ENCODE measurements at places on chromosomes 12 and 14. TPM values are rescaled to one million over a fixed set of nuclear protein-coding genes. Genes with fewer than 3 reads are reported as not detected.

GRCh38 chr12:44875954-44876543 is at the start of gene NELL2:
Gene NELL2, minus strand, starts transcription at chr12:44876315. Its CDS starts 446 bp downstream, at chr12:44875869.
- DNase-seq = peak; percentile 91

The STAC3 gene
- total RNA-seq = 0.14 TPM

DNA sequence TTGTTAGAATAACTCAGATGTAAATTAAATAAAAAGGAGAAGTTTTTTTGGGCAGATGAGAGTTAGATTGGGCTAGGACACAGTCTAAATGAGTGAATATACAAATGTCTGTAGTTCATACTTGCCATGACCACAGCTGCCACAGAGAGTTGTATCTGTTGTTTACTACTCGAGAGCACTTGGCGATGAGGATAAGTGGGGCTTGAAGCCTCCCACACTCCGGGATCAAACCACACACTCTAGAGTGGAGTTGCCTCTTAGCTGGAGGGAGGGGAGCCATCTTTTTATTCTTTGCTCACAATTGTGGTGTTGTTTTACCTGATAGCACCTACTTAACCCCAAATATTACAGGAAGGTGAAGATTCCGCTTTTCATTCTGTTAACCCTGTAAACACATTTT is 27.5 kb downstream of the BEST3 start:
- DNase-seq = no peak

The ENDOU gene
- total RNA-seq = 1.9 TPM

DNA sequence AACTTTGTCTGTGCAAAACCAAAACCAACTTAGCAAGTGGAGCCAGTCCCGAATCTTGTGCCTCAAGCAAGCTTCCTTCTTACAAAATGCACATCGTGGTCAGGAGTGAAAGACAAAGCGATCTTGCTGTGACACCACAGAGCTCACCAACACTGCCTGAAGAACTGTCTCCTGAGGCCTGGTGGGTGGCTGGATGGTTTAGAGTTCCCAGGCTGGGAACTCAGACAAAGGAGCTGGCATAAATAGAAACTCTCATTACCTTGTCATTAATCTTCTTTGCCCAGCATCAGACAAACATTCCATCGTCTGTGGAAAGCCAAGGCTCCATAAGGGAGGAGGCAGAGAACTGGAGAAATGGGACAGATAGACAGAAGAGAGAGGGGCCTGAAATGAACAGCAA is 144.8 kb downstream of the KCNA5 start:
- DNase-seq = no peak

DNA sequence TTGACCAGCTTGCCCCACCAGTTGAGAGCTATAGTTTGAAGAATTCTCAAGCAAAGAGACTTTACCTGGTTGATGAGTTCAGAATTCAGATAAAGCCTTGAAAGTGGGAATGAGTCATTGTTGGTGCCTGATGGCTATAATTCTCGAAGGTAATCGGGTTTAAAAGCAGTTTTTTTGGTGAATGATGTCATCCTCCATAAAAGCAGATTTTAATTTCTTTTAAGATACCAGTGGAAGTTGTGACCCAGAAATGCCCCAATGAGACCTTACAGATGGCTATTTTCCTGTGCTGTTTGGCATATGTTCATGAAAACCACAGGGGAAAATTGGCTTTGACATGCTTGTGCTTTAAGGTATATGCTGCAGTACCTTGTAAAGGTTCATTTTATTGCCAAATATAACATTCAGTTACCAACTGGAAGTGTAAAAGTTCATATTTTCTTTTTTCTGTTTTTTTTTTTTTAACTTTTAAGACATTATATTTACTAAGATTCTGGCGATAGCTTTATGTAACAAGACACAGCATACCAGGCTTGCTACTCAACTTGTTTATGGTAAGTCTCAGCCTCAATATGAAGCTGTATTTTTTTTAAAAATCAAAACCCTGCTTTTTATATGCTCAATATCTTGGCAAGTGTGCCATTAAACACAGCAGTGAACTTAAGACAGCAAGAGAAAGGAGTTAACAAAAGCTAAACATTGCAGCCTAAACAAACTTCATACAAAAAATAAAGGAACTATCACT is 119.3 kb downstream of the LMNTD1 start:
- DNase-seq = no peak

DNA sequence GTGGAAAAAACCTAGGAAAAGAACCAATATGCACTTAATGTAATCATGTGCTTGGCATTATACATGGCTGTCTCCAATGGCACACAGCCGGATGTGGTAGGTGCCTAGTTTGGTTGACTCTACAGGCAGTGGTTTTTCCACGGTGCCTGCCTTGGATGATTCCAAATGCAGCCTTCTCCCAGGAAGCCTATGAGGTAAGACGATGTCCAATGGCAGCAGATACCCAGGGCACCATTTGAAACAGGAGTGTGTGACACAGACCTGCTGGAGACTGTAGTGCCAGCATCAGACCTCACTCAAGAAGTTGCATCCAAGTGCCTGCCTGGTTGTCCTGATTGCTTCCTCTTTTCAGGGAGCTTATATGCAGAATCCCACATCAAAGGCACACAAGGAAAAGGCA is 88.0 kb upstream of the VASH1 start:
- DNase-seq = no peak

- DNase-seq = no peak
Observed at GRCh38 chr14:55600784-55601561, 21.0 kb downstream of the KTN1 start.

- DNase-seq = no peak
Observed at GRCh38 chr12:88578276-88579160, 1.8 kb downstream of the KITLG start.

The RFX4 gene
- not detected for total RNA-seq

The SETD3 gene
- total RNA-seq = 43.7 TPM

- DNase-seq = peak; percentile 40
Observed at GRCh38 chr12:124744659-124745464, 118.8 kb downstream of the SCARB1 start.

The GARIN6 gene
- total RNA-seq = not detected

The IGFBP6 gene
- total RNA-seq = 50.2 TPM

The OTUB2 gene
- 1.5 TPM for total RNA-seq

DNA sequence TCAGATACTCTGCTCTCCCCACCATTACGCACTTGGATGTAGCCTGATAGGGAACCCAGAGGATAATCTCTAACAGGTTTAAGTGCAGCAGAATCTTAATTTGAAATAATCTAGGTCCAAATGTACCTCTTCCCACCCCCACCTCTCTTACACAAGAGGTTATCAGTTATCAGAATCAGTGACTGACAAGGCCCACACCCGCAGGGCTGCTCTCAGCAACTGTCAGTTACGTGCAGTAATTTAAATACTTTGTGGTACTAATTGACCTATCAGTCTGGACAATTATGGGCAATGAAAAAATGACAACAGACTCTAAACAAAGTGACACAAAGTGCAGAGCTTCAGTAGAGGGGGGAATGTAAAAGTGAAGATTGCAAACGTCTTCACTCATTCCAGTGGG is 74.0 kb downstream of the CLIP1 start:
- no peak for DNase-seq

The HRK gene
- total RNA-seq = 8.9 TPM

GRCh38 chr12:97464385-97465321 is 2.0 kb downstream of the RMST start:
- DNase-seq = no peak

DNA sequence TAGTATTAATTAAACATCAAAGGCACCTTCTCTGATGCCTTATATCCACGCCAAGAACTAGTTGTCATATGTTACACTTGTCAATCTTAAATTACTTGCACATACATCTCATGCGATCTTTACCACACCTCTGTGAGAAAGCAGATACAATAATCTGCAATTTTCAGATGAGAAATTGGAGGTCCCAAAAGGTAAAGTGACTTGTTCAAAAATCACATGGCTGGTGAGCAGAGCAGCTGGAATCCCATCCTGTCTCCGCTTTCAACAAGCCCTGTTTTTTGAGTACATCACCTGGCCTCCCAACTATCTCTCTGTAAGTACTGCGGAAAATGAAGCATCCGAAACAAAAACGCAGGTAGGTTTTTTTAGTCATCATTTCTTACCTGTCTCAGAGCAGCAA is 203.4 kb upstream of the FOXN3 start:
- peak; percentile 15 for DNase-seq

- DNase-seq = no peak
Observed at GRCh38 chr14:38000340-38000739, 207.4 kb upstream of the SSTR1 start.

The B4GALNT3 gene
- total RNA-seq = 2.3 TPM

DNA sequence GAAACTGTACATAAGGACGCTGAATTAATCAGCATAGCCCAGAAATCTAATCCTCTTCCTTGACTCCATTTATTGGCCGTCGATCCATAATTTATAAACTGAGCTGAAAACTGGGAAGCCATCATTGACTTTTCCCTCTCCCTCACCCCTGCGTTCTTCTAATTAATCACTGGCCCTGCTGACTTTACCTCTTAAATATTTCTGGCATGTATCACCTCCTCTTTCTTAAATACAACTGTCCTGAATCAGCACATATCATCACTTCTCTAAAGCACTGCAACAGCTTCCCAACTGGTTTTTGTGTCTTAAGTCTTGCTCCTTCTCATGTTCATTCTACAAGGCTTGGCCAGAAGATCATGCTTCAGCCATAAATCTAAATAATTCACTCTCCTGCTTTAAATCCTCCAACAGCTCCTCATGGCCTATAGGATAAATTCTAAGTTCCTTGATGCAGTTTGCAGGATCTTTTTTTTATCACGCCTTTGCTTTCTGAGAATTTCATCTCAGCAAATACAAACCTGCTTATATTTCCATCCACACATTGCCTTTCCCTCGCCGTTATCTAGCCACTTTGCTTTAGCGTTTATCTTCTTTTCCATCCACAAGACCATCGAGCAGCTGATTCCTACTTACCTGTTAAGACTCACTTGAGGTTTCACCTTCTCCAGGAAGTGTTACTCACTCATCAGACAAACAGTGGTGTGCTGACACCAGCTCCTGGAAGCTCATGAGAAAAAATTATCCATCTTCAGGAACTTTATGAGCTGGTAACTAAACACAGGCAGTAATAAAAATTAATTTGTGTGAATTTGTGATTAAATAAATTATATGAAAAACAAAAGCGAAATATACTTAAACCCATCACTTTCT is 295.6 kb upstream of the FLRT2 start:
- DNase-seq = no peak

GRCh38 chr14:29235991-29236390 is 469.4 kb downstream of the FOXG1 start:
- DNase-seq = no peak

GRCh38 chr12:14665354-14666348 is 30.7 kb downstream of the GUCY2C start:
- no peak for DNase-seq

The NRIP2 gene
- not detected for total RNA-seq

- DNase-seq = peak; percentile 40
Observed at GRCh38 chr12:110109037-110109836, 14.9 kb upstream of the IFT81 start.

The RESF1 gene
- total RNA-seq = 6.2 TPM

DNA sequence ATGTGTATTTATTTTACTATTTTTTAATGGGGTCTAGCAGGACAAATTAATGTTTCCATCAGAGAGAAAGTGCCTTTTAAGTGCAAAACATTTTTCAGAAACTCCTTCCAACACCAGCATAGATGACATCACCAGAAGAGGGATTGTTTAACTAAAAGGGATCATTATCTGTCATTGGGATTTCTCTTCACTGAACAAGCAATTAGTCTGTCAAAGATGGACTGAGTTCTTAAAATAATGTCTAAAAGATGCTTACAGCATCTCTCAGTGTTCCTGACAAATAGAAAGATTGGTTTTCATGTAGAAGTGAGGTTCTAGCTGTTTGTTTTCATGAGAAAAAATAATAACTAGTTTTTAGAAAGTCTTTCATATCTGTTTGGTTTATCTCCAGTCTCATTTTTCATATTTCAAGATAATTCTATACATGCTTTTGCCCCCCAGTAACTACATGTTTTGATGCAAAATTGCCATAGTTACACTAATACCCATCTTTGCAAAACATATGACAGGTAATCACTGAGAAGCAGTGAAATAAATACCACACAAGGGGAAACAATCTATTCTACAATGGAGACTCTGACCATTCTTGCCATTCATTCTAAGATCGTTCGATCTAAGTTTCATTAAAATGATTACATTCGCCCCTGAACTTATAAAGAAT is 850.3 kb downstream of the GALC start:
- DNase-seq = no peak

DNA sequence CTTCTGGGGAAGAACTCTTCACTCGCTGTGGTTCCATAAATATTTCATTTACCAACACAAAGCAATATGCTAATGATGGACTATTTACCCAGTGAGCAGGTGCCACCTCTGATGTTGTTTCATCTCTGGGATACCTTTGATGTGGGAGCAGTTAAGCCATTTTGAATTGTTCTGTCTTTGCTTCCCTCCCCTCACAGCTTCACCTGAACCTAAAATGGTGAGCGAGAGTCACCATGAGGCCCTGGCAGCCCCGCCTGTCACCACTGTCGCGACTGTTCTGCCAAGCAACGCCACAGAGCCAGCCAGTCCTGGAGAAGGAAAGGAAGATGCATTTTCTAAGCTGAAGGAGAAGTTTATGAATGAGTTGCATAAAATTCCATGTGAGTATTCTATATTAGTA is 352.7 kb downstream of the SYT1 start:
- DNase-seq = no peak

- DNase-seq = no peak
Observed at GRCh38 chr14:61889914-61890351, 127.7 kb downstream of the SNAPC1 start.

The DEGS2 gene
- total RNA-seq = 0.95 TPM

GRCh38 chr12:19430988-19431387 is 8.3 kb upstream of the AEBP2 start:
- DNase-seq = no peak

The NABP2 gene
- total RNA-seq = 33.0 TPM

- no peak for DNase-seq
Observed at GRCh38 chr14:88660056-88660455, 97.2 kb downstream of the ZC3H14 start.
